PC-3 (cell line): ENCODE measurements at places on chromosomes 7 and 10.

DNA sequence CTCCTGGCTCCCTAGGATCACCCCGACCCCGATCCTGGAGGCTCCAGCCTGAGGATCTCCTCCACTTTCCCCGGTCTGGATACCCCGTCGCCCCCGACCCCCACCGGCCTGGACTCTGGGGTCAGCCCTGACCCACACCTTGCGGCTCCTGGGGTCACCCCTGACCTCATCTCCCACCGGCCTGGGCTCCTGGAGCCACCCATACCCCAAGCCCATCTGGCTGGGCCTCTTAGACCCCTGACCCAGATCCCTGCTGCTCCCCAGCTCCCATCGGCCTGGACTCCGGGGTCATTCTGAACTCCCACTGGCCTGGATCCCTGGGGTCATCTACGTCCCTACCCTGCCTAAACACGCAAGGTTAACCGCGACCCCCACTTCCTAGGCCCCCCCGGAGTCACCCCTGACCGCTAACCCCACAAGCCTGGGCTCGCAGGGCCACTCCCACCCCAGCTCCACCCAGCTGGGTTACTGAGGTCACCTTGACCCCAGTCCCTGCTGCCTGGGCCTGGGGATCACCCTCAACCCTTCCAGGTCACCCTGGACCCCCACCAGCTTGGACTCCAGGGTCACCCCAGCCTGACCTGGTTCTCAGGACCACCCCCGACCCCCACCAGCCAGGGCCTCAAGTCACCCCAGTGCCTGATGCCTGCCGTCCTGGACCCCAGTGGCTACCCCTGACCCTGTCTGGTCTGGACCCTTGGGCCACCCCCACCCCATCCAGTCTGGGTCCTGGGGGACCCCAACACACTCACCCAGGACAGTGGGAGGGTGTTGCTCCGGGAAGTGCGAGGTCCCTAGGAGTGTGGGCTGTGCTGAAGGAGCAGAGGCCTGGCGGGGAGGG lies 1.2 kb downstream of the FOXK1 start:
- peak overlapping the region; percentile 59 for H3K27ac ChIP-seq
- DNase-seq: no peak
- H3K36me3 ChIP-seq: no peaks in the 10 kb centered on the region
- peak overlapping the region; percentile 71 for H3K4me3 ChIP-seq

DNA sequence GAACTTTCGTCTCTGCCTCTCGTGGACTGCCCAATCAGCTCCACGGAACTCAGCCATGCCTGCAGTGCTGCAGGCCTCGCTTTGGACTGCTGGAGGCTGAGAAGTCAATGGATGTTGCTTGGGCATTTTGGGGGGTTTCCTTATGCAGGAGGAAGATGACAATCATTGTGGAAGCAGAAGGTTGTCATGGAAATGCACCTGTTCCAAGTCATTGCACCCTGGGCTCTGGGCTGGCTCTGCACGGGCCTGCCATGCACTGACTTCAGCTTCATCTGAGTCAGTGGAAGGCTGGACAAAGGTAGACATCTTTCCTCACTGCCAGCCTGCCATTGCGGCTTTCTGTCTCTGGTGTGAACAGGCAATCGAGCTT lies 217.3 kb downstream of the RPS24 start:
- H3K4me1 ChIP-seq: peaks cover 12% of the 10 kb centered on the region
- H3K4me3 ChIP-seq: no peak overlapping the region
- no peak for DNase-seq
- no peak overlapping the region for H3K27ac ChIP-seq
- no peaks in the 10 kb centered on the region for H3K27me3 ChIP-seq
- no peaks in the 10 kb centered on the region for H3K36me3 ChIP-seq

GRCh38 chr7:36951257-36951697 lies 227.0 kb upstream of the AOAH start:
- H3K36me3 ChIP-seq: no peaks in the 10 kb centered on the region
- no peak overlapping the region for H3K27ac ChIP-seq
- no peak overlapping the region for H3K4me3 ChIP-seq
- H3K27me3 ChIP-seq: no peaks in the 10 kb centered on the region
- no peaks in the 10 kb centered on the region for H3K4me1 ChIP-seq

DNA sequence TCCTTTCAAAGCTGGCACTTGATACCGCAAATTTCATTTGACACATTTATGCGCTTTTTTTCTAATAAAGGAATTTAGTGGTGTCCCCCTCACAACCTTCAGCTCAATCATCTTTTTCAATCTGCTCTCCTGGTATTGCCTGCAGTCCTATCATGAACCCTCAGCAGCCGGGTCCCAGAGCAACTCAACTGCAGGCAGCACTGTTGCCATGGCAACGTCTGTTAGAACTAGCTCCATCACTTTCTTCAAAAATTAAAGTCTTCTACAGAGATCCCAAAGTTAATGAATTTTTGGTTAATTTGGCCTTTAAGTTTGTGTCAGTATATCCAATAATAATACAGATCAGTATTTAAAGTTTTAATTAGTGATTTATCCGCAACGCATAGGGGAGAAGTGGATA lies 136.1 kb upstream of the TARP start:
- no peak for DNase-seq
- no peaks in the 10 kb centered on the region for H3K4me1 ChIP-seq
- H3K27me3 ChIP-seq: no peaks in the 10 kb centered on the region
- H3K4me3 ChIP-seq: no peak overlapping the region
- no peaks in the 10 kb centered on the region for H3K36me3 ChIP-seq
- no peak overlapping the region for H3K27ac ChIP-seq

GRCh38 chr10:120768227-120768626 lies 82.9 kb upstream of the WDR11 start:
- no peak for DNase-seq
- H3K4me3 ChIP-seq: no peak overlapping the region
- H3K27ac ChIP-seq: no peak overlapping the region
- no peaks in the 10 kb centered on the region for H3K36me3 ChIP-seq

DNA sequence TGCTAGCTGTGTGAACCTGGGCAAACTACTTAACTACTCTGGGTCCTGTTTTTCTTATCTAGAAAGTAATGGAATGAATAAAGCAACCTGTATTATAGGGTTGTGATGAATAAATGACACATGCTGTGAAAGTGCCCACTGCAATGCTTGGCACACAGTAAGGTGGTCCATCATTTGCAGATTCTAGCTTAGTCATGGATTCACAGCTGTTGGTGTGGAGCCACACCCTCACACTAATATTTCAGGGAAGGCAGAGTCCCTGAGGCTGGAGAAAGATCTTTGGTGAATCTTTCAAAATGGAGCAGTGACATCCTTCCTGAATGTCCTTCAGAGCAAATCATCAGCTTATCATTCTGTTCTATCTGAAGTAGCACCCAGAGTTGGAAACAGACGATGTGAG lies 60.6 kb downstream of the A1CF start:
- H3K27ac ChIP-seq: no peak overlapping the region
- DNase-seq: no peak
- no peaks in the 10 kb centered on the region for H3K36me3 ChIP-seq
- H3K4me3 ChIP-seq: no peak overlapping the region

GRCh38 chr10:1346201-1346600 lies 290.0 kb downstream of the WDR37 start:
- no peak for DNase-seq
- no peaks in the 10 kb centered on the region for H3K36me3 ChIP-seq
- H3K4me1 ChIP-seq: no peaks in the 10 kb centered on the region
- H3K27ac ChIP-seq: no peak overlapping the region
- no peaks in the 10 kb centered on the region for H3K27me3 ChIP-seq

DNA sequence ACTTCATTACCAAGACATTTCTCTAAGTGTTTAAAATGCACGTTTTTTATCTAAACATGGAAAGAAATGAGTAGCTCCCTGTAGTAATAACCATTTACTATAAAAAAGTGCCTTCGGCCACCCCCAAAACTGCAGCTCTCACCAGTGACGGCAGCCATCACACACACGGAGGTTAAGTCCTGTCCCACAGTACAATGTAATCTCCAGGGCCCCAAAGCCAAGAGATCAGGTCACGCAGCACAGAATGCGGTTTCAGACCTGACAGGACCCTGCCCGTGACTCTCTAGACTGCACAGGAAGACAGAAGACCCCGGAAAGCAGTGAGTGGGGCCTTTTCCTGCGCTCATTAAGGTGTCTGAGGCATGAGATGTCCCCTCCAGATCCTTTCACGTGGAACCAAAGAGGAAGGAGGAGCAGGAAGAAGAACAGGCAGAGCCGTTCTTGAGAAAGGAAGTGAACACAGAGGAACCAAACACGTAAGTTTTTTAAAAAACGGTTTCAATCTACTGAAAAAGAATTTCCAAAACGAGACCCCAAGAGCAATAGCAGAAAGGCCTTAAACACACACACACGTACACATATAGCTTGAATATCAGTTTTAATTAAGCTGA lies 125.7 kb downstream of the ZMYND11 start:
- no peaks in the 10 kb centered on the region for H3K36me3 ChIP-seq
- no peak overlapping the region for H3K4me3 ChIP-seq
- H3K27me3 ChIP-seq: no peaks in the 10 kb centered on the region
- peaks cover 5% of the 10 kb centered on the region; the same call in 1 of the 2 replicates for H3K4me1 ChIP-seq
- DNase-seq: no peak

DNA sequence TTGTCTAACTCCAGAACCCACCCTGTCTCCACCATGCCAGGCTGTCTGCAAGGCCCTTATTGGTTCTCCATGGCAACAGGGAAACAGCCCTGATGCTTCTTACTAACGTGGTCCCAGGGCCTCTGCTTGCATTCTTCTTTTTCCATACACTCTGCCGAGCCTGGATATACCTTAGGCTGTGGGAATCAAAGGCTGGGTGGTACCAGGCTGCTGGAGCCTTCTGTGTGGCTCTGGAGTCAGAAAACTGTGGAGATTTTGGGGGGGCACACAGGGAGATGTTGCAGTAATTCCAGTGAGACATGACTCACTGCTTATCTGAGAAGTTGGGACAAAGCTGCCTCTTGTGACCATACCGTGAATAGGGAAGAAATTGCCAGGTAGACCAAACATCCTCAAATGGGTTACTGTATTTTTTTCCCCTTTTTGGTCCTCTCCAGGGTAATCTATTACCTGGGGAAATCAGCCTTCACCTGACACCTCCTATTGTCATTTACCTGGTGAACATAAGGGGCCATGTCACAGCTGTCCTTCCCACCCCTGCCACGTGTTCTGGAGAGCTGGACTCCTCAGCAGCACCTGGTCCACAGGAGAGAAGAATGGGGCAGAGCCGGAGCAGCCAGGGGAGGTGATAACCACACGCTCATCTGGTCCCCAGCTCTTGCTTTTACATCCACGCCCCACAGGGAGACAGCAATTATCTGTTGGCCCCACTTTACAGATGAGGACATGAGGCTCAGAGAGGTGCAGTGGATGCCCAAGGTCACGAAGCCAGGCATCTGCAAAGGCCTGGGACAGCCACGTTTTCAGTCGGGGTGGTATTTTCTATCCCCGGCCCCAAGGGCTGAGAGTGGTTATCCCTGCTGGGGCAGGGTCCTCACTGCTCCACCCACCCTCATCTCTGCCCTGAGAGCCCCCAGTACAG lies 4.6 kb downstream of the CHST3 start:
- no peaks in the 10 kb centered on the region for H3K36me3 ChIP-seq
- peak overlapping the region; percentile 69 for H3K27ac ChIP-seq
- DNase-seq: peak; percentile 52
- H3K4me3 ChIP-seq: peak overlapping the region; percentile 14; the same call in 1 of the 2 replicates
- no peaks in the 10 kb centered on the region for H3K27me3 ChIP-seq
- H3K4me1 ChIP-seq: peaks cover 88% of the 10 kb centered on the region

DNA sequence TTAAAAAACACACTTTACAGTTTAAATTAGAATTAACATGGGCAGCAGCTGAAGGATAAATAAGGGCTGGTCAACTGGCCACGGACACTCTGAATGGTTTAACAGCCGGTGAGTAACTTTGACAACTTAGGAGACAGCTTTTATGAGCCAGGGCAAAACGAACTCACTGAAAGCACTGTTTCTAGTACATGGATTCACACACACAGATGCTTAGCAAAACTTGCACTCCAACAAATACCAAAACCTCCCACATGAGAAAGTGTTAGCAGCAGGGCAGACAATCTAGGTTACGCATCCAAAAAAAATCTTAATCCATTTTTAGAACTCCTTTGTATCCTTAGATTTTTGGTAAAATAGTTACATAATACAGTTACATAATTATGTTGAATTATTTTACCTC lies 486.4 kb downstream of the PHTF2 start:
- no peak for DNase-seq
- H3K36me3 ChIP-seq: no peaks in the 10 kb centered on the region
- H3K4me3 ChIP-seq: no peak overlapping the region
- H3K27ac ChIP-seq: no peak overlapping the region
- peaks cover 32% of the 10 kb centered on the region for H3K27me3 ChIP-seq
